Neuronal stem cell (in vitro differentiated cells): ENCODE measurements at places on chromosomes 6 and 20.
A peak's percentile ranks its signal among the peaks of the same experiment; 100 is the strongest.

DNA sequence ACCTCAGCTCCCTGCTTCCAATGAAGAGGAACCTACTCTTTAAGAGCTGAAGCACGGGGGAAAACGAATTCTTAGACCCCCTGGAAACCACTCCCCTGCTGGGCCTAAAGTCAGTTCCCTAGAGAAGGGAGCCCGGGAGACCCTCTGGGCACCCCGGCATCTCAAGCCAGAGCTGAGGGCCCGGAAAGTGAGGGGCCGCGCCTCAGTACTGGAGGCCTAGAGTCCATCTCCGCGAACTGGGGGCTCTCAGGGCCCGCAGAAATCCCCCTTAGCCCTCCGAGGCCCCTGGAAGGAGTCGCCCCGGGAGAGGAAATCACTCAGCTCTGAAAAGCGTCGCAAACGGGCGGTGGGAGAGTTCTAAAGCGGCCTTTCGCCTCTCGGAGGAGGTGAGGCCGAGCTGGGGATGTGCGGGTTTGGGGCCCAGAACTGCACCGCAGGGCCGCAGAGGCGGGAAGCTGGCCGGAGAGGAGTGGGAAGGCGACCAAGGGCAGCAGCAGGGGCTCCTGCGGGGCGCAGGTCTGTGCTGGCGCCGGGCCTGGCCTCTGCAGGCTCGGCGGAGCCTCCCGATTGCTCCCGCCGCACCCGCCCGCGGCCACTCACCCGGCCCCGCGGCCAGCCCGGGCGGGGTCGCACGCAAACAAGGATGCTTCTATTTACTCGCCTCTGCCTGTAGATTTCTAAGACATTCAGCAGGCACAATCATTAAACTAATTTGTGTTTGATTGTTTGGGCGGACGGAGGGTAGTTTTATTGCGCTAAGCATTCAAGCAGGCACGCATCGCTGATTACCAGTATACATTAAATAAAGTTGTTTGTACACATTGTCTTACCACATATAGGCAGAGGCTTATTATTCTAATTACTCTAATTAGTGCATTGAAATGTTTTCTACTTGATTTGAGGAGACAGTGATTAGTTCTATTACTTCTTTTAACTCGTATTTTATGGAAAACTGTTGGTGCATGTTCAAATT is 9.2 kb downstream of the POU3F2 start:
- H3K4me1 ChIP-seq: peaks cover 15% of the 10 kb centered on the region
- H3K27ac ChIP-seq: no peak overlapping the region
- no peaks in the 10 kb centered on the region for H3K36me3 ChIP-seq
- H3K4me3 ChIP-seq: peak overlapping the region; percentile 71

DNA sequence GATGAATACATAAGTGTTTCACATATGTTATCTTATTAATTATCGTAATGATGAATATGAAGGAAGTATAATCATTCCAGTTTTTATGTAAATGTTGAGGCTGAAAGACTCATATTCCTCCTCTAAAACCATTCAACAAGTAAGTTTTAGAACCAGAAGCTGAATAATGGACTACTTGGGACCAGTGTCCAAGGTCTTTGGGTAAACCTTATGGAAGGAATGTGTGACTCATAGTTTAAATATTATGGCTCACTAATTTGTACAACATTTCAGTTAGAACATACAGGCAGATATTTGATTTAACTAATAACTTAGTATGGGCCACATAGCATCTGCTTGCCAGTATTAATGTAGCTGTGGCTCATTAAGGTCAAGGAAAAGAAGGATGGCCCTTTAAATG is 209.6 kb downstream of the TFAP2B start:
- no peak overlapping the region for H3K4me3 ChIP-seq
- H3K27me3 ChIP-seq: no peaks in the 10 kb centered on the region
- H3K27ac ChIP-seq: no peak overlapping the region
- H3K4me1 ChIP-seq: no peaks in the 10 kb centered on the region

GRCh38 chr20:57306747-57307146 is 22.9 kb upstream of the SPO11 start:
- H3K36me3 ChIP-seq: no peaks in the 10 kb centered on the region
- no peaks in the 10 kb centered on the region for H3K27me3 ChIP-seq
- DNase-seq: no peak
- H3K4me3 ChIP-seq: no peak overlapping the region

DNA sequence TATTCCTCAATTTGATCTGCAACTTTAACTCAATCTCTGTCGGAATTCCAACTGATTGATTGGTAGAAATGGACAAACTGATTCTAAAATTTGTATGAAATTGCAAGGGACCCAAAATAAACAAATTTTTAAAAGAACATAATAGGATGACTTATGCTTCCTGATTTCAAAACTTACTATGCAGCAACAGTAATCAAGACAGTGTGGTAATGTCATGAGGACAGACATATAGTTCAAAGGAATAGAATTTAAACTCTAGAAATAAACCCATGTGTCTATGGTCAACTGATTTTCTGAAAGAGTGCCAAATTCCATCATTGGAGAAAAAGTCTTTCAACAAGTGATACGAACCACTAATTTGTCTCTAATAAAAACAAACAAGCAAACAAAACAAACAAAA is 1320.1 kb upstream of the GJE1 start:
- no peaks in the 10 kb centered on the region for H3K36me3 ChIP-seq
- no peak for DNase-seq
- H3K4me3 ChIP-seq: no peak overlapping the region

DNA sequence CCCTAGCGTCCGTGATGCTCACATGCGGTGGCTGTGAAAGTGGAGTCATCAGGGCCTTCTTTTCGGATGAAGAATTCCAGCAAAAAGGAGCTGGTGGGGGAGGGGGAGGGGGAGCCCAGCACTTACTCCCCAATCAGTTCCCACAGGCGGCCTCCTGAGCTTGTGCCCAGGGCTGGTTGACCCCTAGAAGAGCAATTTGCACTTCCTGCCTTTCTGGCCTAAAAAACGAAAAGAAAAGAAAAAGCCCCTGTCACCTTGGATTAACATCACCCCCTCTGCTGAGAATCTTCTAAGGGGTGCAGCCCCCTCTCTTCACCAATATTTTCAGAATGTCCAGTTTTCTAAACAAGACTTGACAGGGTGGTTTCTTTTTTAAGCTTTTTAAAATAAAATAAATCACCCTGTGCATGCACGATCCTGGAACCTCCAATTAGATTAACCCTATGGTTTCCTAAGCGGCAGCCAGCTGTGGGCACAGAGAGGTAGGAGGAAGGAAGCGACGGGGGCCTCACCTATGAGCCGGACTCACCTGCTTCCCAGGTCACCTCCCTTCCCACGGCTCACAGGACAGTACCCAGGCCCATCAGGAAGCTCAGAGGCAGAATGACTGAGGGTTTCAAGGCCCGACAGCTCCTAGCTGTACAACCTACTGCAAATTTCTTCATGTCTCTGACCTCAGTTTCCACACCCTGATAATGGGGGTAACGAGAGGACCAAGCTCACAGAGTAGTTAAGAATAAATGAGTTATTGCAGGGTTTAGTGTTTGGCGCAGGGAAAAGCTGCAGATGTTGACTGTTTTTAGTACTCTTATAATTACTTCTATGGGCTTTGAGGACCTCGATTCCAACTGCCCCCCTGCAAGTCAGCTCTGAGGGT is 10.5 kb upstream of the TGM2 start:
- DNase-seq: no peak
- no peak overlapping the region for H3K27ac ChIP-seq
- no peaks in the 10 kb centered on the region for H3K27me3 ChIP-seq

- H3K4me3 ChIP-seq: no peak overlapping the region
- DNase-seq: no peak
- H3K27ac ChIP-seq: no peak overlapping the region
- no peaks in the 10 kb centered on the region for H3K36me3 ChIP-seq
Observed at GRCh38 chr20:57498425-57499400, 26.2 kb downstream of the CTCFL start.

DNA sequence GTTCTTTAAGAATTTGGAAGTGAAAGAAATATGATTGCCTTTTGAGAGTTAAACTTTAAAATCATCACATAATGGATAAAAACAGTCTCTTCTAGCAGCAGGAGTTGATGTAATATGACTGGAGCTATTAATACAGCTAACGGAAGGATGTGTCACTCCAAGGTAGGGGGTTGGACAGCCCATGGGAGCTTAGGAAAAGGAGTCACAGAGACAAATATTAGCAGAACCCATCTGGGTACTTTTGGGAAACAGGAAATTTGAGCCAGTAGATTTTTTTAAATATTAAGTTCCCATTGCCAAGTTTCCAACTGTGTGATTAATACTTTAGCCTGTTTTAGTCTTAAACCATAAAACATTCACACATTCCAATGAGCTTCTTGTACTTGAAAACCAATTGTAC is 164.7 kb upstream of the RIMS1 start:
- H3K36me3 ChIP-seq: no peaks in the 10 kb centered on the region
- H3K27me3 ChIP-seq: no peaks in the 10 kb centered on the region
- H3K4me3 ChIP-seq: no peak overlapping the region
- no peak overlapping the region for H3K27ac ChIP-seq

DNA sequence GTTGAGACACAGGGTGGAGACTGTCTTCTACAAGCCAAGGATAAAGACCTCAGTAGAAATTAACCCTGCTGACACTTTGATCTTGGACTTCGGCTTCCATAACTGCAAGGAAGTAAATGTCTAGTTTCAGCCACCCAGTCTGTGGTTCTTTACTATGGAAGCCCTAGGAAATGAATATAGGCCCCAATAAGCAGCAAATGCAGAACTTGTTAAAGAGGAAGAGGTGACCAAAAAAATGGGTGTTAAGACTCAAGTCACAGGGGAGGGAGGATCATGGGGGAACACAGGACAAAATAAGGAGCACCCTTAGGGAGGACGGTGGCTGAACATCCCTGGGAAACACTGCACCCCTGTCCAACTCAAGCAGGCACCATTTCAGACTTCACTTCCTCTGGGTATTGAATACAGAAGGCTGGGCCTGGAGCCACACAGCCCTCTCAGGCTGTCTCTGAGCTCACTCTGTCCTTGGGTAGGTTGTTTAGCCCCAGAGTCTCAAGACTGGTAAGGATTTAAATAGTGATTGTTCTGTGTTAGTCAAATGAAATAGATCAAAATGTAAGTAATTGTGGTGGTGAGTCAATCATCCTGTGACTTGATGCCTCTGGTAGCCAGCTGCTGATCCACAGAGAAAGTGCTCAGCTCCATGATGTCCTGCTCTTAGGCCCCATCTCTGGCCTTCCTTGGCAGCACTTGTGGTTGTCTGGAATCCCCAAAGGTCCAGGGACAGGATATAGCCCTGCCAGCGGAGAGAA is 30.5 kb upstream of the SIRPD start:
- H3K36me3 ChIP-seq: no peaks in the 10 kb centered on the region
- H3K4me1 ChIP-seq: no peaks in the 10 kb centered on the region
- no peak for DNase-seq
- no peaks in the 10 kb centered on the region for H3K27me3 ChIP-seq
- H3K4me3 ChIP-seq: no peak overlapping the region
- no peak overlapping the region for H3K27ac ChIP-seq

DNA sequence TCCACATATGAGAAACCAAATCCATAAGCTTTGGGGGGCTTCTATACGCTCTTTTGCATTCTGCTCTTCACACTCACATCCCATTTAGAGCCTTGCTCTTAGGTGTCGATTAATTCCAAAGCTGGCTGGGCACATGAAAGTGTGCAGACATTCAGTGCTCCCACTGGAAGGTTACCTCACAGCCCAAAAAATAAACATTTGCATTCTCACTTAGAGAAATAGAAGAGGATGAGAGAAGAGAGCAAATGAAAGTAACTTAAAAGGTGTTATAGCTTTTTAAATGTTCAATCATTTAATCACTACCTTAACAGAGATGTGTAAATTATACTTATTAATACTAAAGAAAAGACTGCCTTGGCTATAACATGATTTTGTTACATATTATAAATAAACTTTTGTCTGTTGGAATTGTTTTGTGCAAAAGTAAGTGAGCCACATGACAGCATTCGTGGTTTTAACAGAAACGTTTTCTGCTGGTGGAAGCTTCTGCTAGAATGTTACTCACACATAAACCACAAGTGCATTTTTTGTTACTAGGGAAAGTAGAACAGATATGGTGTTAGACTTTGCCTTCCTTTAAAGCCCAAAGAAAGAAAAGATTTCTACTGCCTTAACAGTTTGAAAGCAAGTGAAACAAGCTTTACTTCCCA is 116.7 kb downstream of the SIM1 start:
- peaks cover 7% of the 10 kb centered on the region for H3K4me1 ChIP-seq
- no peak overlapping the region for H3K4me3 ChIP-seq
- DNase-seq: no peak
- no peaks in the 10 kb centered on the region for H3K27me3 ChIP-seq

- no peak overlapping the region for H3K4me3 ChIP-seq
- DNase-seq: no peak
- H3K36me3 ChIP-seq: peaks cover 15% of the 10 kb centered on the region
- no peaks in the 10 kb centered on the region for H3K27me3 ChIP-seq
- no peak overlapping the region for H3K27ac ChIP-seq
Observed at GRCh38 chr6:18206591-18206990, 51.4 kb downstream of the KDM1B start.

- DNase-seq: no peak
- H3K36me3 ChIP-seq: no peaks in the 10 kb centered on the region
- no peaks in the 10 kb centered on the region for H3K4me1 ChIP-seq
- no peaks in the 10 kb centered on the region for H3K27me3 ChIP-seq
- H3K4me3 ChIP-seq: no peak overlapping the region
Observed at GRCh38 chr6:31597006-31597405, 4.2 kb upstream of the NCR3 start.

DNA sequence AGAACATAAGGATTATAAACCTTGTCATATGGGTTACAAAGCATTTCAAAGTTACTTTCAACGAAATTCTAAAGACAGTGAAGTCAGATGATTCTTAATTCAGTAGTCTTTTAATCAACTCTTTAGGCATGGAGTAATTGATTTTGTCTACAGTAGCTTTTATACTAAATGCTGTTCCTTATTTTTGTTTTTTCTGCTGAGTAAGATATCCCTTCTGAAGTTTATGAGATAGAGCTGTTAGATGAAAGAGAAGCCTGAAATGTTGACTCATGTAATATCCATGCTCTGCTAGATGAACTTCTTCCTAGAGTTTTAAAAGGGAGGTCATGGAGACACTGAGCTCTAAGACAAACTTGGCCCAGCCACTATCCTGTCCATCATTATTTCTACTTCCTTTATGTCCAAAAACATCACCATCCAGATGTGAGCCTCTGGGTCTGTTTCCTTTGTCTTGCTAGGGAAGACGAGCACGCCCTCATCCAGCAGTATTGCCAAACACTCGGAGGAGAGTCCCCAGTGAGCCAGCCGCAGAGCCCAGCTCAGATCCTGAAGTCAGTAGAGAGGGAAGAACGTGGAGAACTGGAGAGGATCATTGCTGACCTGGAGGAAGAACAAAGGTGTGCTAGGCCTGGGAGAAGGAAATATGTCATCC is 550.3 kb downstream of the UTRN start:
- H3K4me3 ChIP-seq: no peak overlapping the region
- H3K27ac ChIP-seq: no peak overlapping the region
- no peaks in the 10 kb centered on the region for H3K27me3 ChIP-seq
- peaks cover 51% of the 10 kb centered on the region for H3K36me3 ChIP-seq
- DNase-seq: no peak

- no peak for DNase-seq
- H3K27me3 ChIP-seq: no peaks in the 10 kb centered on the region
- no peaks in the 10 kb centered on the region for H3K4me1 ChIP-seq
- H3K27ac ChIP-seq: no peak overlapping the region
- no peak overlapping the region for H3K4me3 ChIP-seq
Observed at GRCh38 chr6:116695401-116695800, 14.4 kb downstream of the KPNA5 start.

- H3K4me1 ChIP-seq: no peaks in the 10 kb centered on the region
- H3K36me3 ChIP-seq: no peaks in the 10 kb centered on the region
- no peaks in the 10 kb centered on the region for H3K27me3 ChIP-seq
- no peak overlapping the region for H3K27ac ChIP-seq
- no peak for DNase-seq
Observed at GRCh38 chr20:11993886-11994461, 76.3 kb downstream of the BTBD3 start.

- H3K27me3 ChIP-seq: no peaks in the 10 kb centered on the region
- no peak overlapping the region for H3K4me3 ChIP-seq
- no peaks in the 10 kb centered on the region for H3K4me1 ChIP-seq
Observed at GRCh38 chr20:50323209-50323608, 132.6 kb downstream of the CEBPB start.
